Chondrocyte (in vitro differentiated cells): ENCODE measurements at places on chromosomes 16 and 17.

DNA sequence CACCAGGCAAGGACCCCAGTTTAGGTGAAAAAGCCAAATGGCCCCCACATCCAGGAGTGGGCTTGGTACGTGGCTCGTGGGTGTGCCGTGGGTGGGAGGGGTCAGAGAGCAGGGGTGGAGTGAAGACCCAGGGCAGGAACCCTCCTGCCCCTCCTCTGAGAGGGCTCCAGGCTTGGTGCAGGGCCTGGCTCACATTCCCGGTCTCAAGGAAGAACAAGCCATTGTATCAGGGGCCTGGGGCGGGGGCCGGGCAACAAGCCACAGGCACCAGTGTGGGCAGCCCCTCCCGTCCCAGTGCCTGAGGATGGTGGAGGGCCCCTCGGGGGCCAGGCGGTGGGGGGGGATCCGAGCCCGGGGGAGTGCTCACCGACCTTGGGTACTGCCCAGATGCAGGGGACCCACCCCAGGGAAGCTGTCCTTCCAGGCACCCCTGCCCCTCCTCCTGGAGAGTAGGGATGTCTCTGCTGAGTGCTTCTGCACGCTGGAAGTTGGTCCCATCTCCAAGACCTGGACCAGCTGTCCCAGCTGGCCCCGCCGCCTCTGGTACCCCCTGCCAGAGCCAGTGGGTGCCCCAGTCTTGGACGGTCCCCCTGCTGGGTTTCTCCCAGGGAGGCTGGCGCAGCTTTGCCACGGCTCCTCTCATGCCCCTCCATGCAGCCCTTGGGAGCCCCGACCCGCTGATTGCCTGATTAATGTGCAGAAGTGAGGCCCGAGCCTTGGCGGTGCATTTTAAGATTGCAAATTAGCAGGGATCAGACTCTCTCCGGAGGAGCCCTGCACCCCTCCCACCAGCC lies 83.7 kb downstream of the RTN4RL1 start:
- H3K27me3 ChIP-seq, result no peaks in the 10 kb centered on the region
- no peak overlapping the region for H3K4me3 ChIP-seq
- H3K4me1 ChIP-seq, result no peaks in the 10 kb centered on the region
- no peak overlapping the region for H3K27ac ChIP-seq
- DNase-seq, result no peak

- no peaks in the 10 kb centered on the region for H3K36me3 ChIP-seq
- peaks cover 2% of the 10 kb centered on the region for H3K4me1 ChIP-seq
- no peak overlapping the region for H3K4me3 ChIP-seq
Observed at GRCh38 chr17:13638855-13639458, 37.2 kb upstream of the HS3ST3A1 start.

GRCh38 chr17:17826342-17826713 lies 10.5 kb downstream of the SREBF1 start:
- peaks cover 30% of the 10 kb centered on the region for H3K4me1 ChIP-seq
- H3K27me3 ChIP-seq, result no peaks in the 10 kb centered on the region
- H3K36me3 ChIP-seq, result no peaks in the 10 kb centered on the region
- H3K27ac ChIP-seq, result no peak overlapping the region
- no peak overlapping the region for H3K4me3 ChIP-seq

- H3K4me3 ChIP-seq, result peak within 1 kb of the TSS; percentile 75
- peak; percentile 93 for DNase-seq
- peaks cover 57% of the 10 kb centered on the region for H3K36me3 ChIP-seq
Observed at GRCh38 chr16:3305109-3306068, at the start of the genes TIGD7 and ZNF75A. Gene TIGD7, minus strand, starts transcription at chr16:3305430. Its CDS starts 4,816 bp downstream, at chr16:3300614. Gene ZNF75A, plus strand, starts transcription at chr16:3305497. Its CDS starts 2,932 bp downstream, at chr16:3308429.

GRCh38 chr17:36850790-36851189 lies 86.5 kb upstream of the LHX1 start:
- H3K36me3 ChIP-seq, result no peaks in the 10 kb centered on the region
- H3K4me3 ChIP-seq, result no peak overlapping the region
- peaks cover 23% of the 10 kb centered on the region for H3K4me1 ChIP-seq
- DNase-seq, result no peak
- H3K27ac ChIP-seq, result no peak overlapping the region

GRCh38 chr16:86288716-86289294 lies 221.5 kb upstream of the FOXF1 start:
- DNase-seq, result no peak
- no peak overlapping the region for H3K4me3 ChIP-seq
- peaks cover 87% of the 10 kb centered on the region for H3K27me3 ChIP-seq
- H3K27ac ChIP-seq, result no peak overlapping the region
- no peaks in the 10 kb centered on the region for H3K36me3 ChIP-seq
- no peaks in the 10 kb centered on the region for H3K4me1 ChIP-seq

GRCh38 chr17:6755731-6756184 lies at the start of gene XAF1:
Gene XAF1, plus strand, starts transcription at chr17:6756046. Its CDS starts 33 bp downstream, at chr17:6756079.
- H3K27me3 ChIP-seq, result no peaks in the 10 kb centered on the region
- no peak within 1 kb of the TSS for H3K4me3 ChIP-seq

DNA sequence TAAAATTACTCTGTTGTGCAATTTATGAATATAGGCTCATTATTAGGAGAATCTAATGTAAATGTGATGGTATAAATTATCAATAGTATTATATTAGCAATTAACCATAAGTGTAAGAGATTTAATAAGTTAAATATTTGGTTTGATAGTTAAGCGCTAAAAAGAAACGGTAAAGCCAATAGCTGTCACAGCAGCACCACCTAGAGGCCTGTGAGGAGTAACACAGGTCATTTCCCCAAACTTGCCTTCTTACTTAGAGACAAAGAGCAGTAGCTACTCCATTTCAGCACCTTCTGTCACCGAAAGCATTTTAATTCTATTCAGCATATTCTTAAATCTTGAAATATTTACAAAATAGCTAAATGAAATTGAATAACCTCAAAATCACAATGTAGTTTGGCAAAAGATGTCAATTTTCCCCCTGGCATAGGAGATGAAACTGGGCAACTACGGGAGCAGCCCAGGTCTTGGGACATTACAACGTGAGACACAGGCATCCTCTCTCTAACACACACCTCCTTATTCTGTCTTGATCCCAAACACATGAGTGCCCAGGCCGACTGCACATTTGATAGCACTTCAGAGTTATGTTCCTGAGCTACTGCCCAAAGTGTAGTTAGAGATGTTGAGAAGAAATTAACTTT lies 14.3 kb upstream of the DYNLRB2 start:
- H3K27ac ChIP-seq, result no peak overlapping the region
- H3K36me3 ChIP-seq, result no peaks in the 10 kb centered on the region
- no peak overlapping the region for H3K4me3 ChIP-seq
- DNase-seq, result no peak
- peaks cover 57% of the 10 kb centered on the region for H3K27me3 ChIP-seq
- H3K4me1 ChIP-seq, result no peaks in the 10 kb centered on the region

GRCh38 chr17:40534371-40535189 lies 30.7 kb downstream of the CCR7 start:
- H3K27ac ChIP-seq, result peak overlapping the region; percentile 85
- no peak overlapping the region for H3K4me3 ChIP-seq
- H3K27me3 ChIP-seq, result no peaks in the 10 kb centered on the region
- H3K4me1 ChIP-seq, result peaks cover 85% of the 10 kb centered on the region
- DNase-seq, result peak; percentile 48

GRCh38 chr16:14449334-14449733 lies 180.7 kb downstream of the PARN start:
- no peaks in the 10 kb centered on the region for H3K27me3 ChIP-seq
- peaks cover 26% of the 10 kb centered on the region for H3K4me1 ChIP-seq
- DNase-seq, result no peak

DNA sequence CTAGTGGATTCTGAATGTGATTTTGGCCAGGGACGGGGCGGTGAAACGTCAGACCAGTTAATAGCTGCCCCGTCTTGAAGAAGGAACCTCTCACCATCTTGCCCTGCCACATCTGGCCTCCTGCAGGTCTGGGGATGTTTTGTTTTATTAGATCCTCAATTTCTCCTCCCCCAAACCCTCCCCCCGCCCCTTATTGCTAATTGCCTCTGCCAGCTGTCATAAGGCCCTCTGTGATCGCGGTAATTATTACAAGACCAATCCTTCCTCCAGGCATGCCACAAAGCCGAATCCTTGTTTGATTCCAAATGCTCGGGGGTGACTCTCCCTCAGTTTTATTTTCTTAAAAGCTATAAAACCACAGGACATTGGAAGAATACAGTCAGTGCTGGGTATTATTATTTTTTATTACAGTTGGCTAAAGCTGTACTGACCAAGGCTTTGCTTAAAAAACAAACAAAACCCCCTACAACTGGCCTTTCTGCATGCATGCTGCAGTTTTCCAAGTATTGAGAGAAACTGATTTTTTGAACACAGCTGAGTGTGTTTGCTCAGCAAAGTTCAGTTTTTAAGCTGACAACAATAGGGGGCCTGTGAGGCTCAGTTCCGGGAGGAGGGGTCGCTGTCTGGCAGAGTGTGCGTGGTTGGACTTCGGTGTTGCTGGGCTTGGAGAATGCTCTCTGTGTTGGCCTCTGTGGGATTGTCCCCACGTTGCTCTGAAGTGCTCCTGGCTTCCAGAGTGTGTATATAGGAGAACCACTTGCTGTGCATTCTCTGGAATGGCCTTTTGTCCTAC lies 1.7 kb downstream of the KSR1 start:
- H3K4me1 ChIP-seq, result peaks cover 47% of the 10 kb centered on the region
- no peak for DNase-seq
- no peaks in the 10 kb centered on the region for H3K36me3 ChIP-seq
- no peaks in the 10 kb centered on the region for H3K27me3 ChIP-seq
- H3K4me3 ChIP-seq, result peak overlapping the region; percentile 92

DNA sequence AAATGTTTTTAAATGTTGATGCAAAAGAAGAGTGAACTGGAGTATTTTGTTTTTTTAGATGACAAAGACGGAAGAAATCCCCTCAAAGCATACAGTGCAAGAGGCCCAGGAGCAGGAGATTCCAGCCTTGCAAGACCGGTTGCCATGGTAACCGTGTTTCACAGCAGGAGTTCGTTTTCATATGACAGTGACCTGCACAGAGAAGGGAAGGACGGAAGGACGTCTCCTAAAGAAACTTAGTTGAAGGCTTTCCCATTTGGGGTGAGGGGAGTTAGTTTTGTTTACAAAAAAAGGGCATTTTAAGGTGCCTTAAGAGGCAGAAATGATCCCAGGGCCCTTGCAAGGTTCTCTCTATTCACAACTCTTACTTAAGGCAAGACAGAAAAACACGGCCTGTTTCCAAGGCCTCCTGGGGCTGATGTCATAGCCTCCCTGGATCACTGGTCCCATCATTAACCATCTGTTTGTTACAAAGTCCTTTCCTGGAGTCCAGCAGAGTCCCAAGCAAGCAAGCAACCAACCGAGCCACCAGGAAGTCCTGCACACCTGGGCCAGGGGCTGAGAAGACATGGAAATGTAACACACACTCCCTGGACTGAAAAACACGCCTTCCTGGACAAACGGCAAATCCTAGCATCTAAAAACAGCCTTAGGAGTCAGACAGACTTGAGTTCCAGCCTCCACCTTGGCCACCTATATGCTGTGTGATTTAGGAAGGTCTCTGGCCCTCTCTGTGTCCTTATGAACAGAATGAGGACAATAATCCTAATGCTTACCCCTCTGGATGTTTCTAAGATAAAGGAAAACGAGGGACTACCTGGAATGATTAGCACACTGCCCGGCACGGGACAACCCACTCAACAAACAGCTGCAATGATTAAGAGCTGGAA lies 30.3 kb upstream of the RPH3AL start:
- no peak overlapping the region for H3K4me3 ChIP-seq
- peaks cover 15% of the 10 kb centered on the region for H3K27me3 ChIP-seq
- H3K4me1 ChIP-seq, result peaks cover 31% of the 10 kb centered on the region
- H3K27ac ChIP-seq, result peak overlapping the region; percentile 62

GRCh38 chr17:62581764-62582163 lies 45.7 kb upstream of the MRC2 start:
- no peak overlapping the region for H3K4me3 ChIP-seq
- H3K27ac ChIP-seq, result peak overlapping the region; percentile 2
- DNase-seq, result no peak
- H3K36me3 ChIP-seq, result peaks cover 8% of the 10 kb centered on the region
